Fibroblast of the aortic adventitia (primary cell): ENCODE measurements at places on chromosomes 12 and 14. TPM values are rescaled to one million over a fixed set of nuclear protein-coding genes. Genes with fewer than 3 reads are reported as not detected.

Gene LRP1-AS
- total RNA-seq: not detected in 2 replicates

Gene ALG10B
- 1.4 and 5.6 TPM in 2 replicates for total RNA-seq

Gene GOLGA5
- total RNA-seq: 35.4 and 70.3 TPM in 2 replicates

Gene C12orf50
- total RNA-seq: not detected in 2 replicates

Gene GLS2
- total RNA-seq: 0.36 TPM in 1 of 2 replicates, not detected in the other

Gene POTEM
- not detected in 2 replicates for total RNA-seq

Gene ZNF385A
- total RNA-seq: 0.99 and 1.6 TPM in 2 replicates

Gene PIWIL1
- total RNA-seq: not detected in 2 replicates

Gene GPR135
- total RNA-seq: 1.7 and 4.3 TPM in 2 replicates

Gene STAC3
- 0.90 and 3.8 TPM in 2 replicates for total RNA-seq

Gene CLEC2A
- total RNA-seq: not detected in 2 replicates

Gene RAN
- total RNA-seq: 475 and 564 TPM in 2 replicates

Gene NKX2-1
- total RNA-seq: not detected in 2 replicates

Gene MLEC
- 77.1 and 135 TPM in 2 replicates for total RNA-seq

Gene SERPINA12
- not detected in 2 replicates for total RNA-seq

Gene TSPAN8
- 7.1 and 15.5 TPM in 2 replicates for total RNA-seq

Gene TMEM229B
- 0.81 and 1.8 TPM in 2 replicates for total RNA-seq

Gene MYO1H
- total RNA-seq: not detected in 2 replicates

Gene AP5M1
- 36.6 and 50.9 TPM in 2 replicates for total RNA-seq

Gene EXOC5
- total RNA-seq: 49.3 and 87.4 TPM in 2 replicates

Gene PIANP
- total RNA-seq: 0.45 TPM in 1 of 2 replicates, not detected in the other

Gene SLCO1B3
- not detected in 2 replicates for total RNA-seq

Gene ITGA5
- total RNA-seq: 51.1 and 239 TPM in 2 replicates

Gene AKAP6
- total RNA-seq: 0.33 and 2.2 TPM in 2 replicates
